ENCODE measurements at places on chromosomes 1 and 21. TPM values are rescaled to one million over a fixed set of nuclear protein-coding genes. Genes with fewer than 3 reads are reported as not detected.

The DDAH1 gene
- 7.1 TPM for polyA plus RNA-seq

The LCE1A gene
- 0.53 TPM for polyA plus RNA-seq

The PCNX2 gene
- polyA plus RNA-seq, result 8.7 TPM

The TIE1 gene
- not detected for polyA plus RNA-seq

The COL9A2 gene
- 26.6 TPM for polyA plus RNA-seq

The NBPF1 gene
- polyA plus RNA-seq, result 3.9 TPM

The OR6K3 gene
- not detected for polyA plus RNA-seq

The CFHR5 gene
- polyA plus RNA-seq, result not detected

The PADI4 gene
- 0.35 TPM for polyA plus RNA-seq

The CELF3 gene
- polyA plus RNA-seq, result not detected

The TDRD5 gene
- not detected for polyA plus RNA-seq

The RNU1-2 gene
- polyA plus RNA-seq, result not detected
